ENCODE measurements at places on chromosomes 4 and X. TPM values are rescaled to one million over a fixed set of nuclear protein-coding genes. Genes with fewer than 3 reads are reported as not detected.

LAMP2 gene
- 110 TPM for total RNA-seq

PHKA2 gene
- 18.0 TPM for total RNA-seq

TMEM35A gene
- 2.7 TPM for total RNA-seq

ZNF711 gene
- 2.1 TPM for total RNA-seq

NAP1L3 gene
- 2.7 TPM for total RNA-seq

GPR78 gene
- not detected for total RNA-seq

IRS4 gene
- 0.98 TPM for total RNA-seq

TMEM271 gene
- not detected for total RNA-seq

GAGE2A gene
- total RNA-seq, result not detected

TLR1 gene
- total RNA-seq, result 16.5 TPM

TBX22 gene
- total RNA-seq, result not detected

POLN gene
- 3.3 TPM for total RNA-seq

MAGEA10 gene
- not detected for total RNA-seq

RAP2C gene
- total RNA-seq, result 15.3 TPM

CCDC120 gene
- 4.6 TPM for total RNA-seq

TIGD4 gene
- 1.9 TPM for total RNA-seq

MAGEE2 gene
- total RNA-seq, result not detected

DNAAF6 gene
- not detected for total RNA-seq

TSPAN7 gene
- total RNA-seq, result 43.7 TPM

HTR2C gene
- 0.66 TPM for total RNA-seq

BEX2 gene
- not detected for total RNA-seq
